IgD-negative memory B cell (primary cell): ENCODE measurements at places on chromosomes 3 and 15. TPM values are rescaled to one million over a fixed set of nuclear protein-coding genes. Genes with fewer than 3 reads are reported as not detected.

BHLHE40 gene
- 11.1 TPM for polyA plus RNA-seq

IGSF11 gene
- polyA plus RNA-seq = not detected

TPRG1 gene
- not detected for polyA plus RNA-seq

SLC27A2 gene
- polyA plus RNA-seq = 0.83 TPM

APBA2 gene
- 3.5 TPM for polyA plus RNA-seq

KLHL6 gene
- polyA plus RNA-seq = 31.3 TPM

OR5K2 gene
- polyA plus RNA-seq = not detected

GPR156 gene
- polyA plus RNA-seq = not detected

CCR4 gene
- not detected for polyA plus RNA-seq

TMEM212 gene
- polyA plus RNA-seq = not detected

CALML4 gene
- polyA plus RNA-seq = 0.46 TPM

TM2D3 gene
- 30.5 TPM for polyA plus RNA-seq

TNFSF10 gene
- 33.5 TPM for polyA plus RNA-seq
